Right ventricle myocardium inferior (tissue), 1 donor: ENCODE measurements at places on chromosomes 5 and 9. TPM values are rescaled to one million over a fixed set of nuclear protein-coding genes. Genes with fewer than 3 reads are reported as not detected.

DNA sequence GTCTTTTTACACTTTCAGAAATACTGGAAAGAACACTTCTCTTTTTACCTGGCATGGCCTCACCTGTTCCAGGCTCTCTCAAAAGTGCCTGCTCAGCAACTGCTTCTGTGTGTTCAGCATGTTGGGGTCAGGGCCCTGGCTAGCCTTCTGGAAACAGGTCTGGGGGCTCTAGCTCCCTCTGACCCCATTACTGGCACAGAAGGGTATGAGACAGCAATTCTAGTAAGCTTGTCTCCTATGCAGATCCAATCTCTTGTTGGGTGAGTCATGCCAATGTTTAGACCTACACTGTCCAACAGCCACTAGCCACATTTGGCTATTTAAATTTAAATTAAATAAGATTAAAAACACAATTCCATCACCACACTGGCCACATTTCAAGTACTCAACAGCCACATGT is 80.8 kb downstream of the MAPKAP1 start:
- no peak for DNase-seq

DNA sequence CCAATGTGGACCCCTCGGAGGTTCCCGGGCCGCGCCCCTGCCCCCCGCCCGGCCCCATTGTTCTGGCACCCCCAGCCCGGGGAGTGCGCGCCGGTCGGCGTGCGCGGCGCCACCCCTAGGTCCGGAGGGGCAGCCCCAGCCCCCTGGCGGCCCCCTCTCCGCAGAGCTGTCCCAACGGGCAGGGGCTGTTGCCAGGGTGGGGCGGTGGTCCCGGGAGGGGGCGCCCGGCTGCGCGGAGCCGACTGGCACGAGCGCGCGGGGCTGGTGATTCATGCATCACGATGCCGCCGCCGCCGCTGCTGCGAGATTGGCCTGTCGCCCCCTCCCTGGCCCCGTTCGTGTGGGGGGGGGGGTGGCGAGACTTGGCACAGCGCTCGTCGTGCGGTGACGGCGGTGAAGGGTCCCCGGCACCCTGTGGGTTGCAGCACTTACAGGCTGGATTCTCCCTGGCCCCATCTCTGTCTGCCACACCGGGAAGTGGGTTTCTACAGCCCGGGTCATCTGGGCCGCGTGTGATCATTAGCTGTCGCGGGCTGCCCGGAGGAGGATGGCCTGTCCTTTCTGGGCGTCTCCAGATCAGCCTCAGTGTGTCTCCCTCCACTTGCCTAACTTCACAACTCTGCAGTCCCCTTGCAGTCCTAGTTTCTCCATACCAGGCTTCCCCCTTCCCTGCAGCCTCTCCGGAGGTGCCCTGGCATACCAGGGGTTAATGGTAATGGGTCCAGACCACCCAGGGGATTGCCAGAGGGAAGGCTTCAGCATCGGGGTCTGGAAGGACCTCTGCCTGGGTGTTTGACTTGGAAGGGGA is 858 bp downstream of the NCS1 start:
- no peak for DNase-seq

DNA sequence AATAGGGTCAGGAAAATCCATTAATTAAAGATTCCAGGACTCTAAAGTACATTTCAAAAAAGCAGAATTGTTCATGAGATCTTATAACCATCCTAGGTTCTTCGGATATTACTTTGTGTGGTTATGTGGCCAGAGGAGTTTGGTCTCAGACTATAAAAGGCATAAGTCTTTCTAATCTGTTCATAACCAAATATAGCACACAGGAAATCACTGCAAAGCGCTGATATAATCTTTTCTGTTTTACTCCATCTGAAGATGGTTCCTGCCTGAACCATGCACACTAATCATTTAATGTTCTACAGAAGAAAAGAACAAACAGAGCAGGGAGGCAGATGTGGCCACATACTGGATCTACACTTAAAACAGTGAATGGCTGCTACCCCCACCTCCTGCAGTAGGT is 182.8 kb downstream of the SEMA5A start:
- no peak for DNase-seq

The F12 gene
- total RNA-seq, result not detected

The SNCB gene
- not detected for total RNA-seq

- DNase-seq, result no peak
Measured at GRCh38 chr5:143513720-143514119, 110.2 kb upstream of the NR3C1 start.

GRCh38 chr5:33657804-33658440 is 217.2 kb downstream of the TARS1 start:
- no peak for DNase-seq

GRCh38 chr5:67724412-67725135 is 491.0 kb upstream of the PIK3R1 start:
- DNase-seq, result no peak

GRCh38 chr9:114047717-114048116 is 30.4 kb downstream of the AMBP start:
- no peak for DNase-seq
